ENCODE measurements at places on chromosomes 3 and 15. TPM values are rescaled to one million over a fixed set of nuclear protein-coding genes. Genes with fewer than 3 reads are reported as not detected.

- no peak for DNase-seq
Observed at GRCh38 chr15:76555247-76555646, 218.7 kb downstream of the ISL2 start.

DNA sequence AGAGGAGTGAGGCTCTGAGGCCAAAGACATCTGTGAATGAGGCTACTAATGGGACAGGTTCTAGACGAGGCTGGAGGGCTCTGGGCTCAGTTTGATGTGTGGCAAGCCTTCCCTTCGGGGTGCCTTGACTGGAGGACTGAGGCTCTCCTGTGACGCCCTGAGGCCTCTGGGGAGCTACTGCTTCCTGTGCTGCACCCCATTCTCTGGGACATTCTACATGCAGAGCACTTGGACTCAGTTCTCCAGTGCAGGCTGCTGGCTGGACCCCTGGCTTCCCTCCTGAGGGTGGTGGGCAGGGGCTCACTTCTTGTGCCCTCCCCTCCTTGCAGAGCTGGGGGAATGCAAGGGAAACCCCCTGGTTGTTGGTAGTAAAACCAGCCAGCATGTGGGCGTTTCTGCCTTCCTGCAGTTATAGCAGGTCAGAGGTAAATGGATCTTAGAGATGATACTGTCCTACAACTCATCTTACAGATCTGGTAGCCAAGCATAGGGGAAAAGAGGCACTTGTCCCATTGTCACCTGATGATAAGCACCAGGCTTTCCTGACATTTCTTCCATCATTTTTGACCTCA, 133.3 kb downstream of the CHDH start:
- no peak for DNase-seq

DNA sequence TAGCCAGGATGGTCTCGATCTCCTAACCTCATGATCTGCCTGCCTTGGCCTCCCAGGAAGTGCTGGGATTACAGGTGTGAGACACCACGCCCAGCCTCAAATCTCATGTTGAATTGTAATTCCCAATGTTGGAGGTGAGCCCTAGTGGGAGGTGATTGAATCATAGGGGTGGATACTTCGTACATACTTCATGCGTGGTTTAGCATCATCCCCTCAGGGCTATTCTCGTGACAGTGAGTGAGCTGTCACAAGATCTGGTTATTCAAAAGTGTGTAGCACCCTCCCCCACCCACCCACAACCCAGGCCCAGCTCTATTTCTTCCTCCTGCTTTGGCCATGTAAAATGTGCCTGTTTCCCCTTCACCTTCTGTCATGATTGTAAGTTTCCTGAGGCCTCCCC, 236.9 kb upstream of the IL12A start:
- DNase-seq, result no peak

DNA sequence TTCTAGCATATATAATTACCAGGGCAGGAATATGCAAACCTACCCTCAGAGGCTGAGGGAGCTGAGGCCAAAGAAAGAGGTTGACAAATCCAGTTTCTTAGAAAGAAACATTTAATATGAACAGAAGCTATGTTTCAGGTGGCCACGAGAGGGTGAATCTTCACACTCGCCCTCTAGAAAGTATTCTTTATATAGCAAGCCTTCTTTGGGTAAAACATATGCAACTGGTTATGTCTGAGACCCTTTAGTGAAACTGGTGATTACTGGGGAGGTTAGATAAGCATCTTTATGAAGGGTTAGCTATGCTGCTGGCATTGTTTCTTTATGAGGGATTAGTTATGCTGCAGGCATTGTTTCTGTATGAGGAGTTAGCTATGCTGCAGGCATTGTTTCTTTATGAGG, 50.7 kb upstream of the GOLGA6L2 start:
- DNase-seq, result peak; percentile 23

- DNase-seq, result no peak
Observed at GRCh38 chr3:40325465-40325864, 16.0 kb downstream of the EIF1B start.

DNA sequence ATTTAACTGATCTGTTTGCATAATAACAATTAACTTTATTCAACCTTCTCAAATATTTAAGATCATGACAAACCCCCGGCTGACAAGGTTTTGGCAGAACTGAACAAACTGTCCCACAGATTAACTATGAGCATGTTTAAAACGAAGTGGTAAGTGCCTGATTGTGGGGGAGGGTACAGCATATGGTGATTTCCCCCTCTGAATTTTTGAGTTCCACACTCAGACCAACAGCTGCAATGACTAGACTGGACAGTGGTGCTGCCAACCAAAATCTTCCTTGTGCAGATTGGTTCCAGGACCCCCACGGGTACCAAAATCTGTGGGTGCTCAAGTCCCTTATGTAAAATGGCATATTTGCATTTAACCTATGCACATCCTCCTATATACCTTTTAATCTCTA, 449.5 kb downstream of the SHQ1 start:
- DNase-seq, result no peak

DNA sequence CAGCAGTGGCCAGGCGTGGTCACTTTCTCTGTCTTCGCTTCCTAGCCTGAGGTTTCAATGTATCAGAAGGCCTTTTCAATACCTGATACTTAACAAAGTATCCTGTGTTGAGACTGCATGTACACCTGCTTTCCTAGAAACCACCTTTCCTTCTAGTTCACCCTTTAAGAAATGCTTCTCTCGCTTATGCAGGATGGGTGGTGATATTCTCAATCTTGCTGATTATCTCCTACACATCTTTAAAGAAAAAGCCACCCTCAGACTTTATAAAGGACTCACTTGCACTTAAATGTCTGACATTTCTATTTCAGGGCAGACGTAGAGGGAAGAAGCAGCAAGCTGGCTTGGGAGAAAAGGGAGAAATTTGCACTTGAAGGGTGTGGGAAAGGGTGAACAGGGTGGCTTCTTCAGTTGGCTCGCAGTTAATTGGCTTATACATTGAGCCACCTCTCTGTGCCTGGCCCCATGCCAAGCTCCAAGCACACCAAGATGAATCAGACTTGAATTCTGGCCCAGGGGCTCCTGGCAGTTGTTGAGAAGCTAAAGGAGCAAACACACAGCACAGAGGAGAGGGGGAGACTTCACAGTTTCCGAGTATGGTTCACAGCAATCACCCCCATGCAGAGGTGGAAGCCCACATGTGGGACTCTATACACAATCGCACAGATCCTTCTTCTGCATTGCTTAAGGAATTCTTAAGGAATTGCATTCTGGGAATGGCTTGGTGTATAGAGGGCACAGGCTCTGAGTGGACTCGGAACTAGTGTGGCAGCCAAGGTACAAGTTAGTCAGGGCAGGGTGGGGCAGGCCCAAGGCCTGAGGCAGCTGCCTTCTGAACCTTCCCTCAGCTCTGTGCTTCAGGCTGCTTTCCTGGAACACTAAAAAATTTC, 1.3 kb downstream of the ARL6IP5 start:
- DNase-seq, result peak; percentile 25

DNA sequence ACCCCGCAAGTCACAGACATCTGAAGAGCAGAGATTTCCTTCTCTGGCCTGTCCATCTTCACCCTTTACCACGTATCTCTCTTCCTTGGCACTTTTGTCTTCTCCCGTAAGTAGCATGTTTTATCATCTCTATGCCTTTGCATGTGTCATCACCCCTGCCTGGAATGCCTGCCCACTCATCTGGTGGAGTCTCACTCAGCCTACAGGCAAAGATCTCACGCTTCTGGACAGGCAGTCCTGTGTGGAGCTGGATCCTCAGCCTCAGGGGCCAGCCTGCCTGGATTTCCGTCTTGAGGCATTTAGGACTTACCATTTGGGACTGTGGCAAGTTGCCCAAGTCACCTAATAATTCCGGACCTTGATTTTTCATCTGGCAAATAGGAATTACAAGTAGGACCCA, 114.3 kb upstream of the CACNA2D3 start:
- DNase-seq, result no peak

GRCh38 chr15:72562386-72562785, 88.3 kb downstream of the ARIH1 start:
- DNase-seq, result no peak

DNA sequence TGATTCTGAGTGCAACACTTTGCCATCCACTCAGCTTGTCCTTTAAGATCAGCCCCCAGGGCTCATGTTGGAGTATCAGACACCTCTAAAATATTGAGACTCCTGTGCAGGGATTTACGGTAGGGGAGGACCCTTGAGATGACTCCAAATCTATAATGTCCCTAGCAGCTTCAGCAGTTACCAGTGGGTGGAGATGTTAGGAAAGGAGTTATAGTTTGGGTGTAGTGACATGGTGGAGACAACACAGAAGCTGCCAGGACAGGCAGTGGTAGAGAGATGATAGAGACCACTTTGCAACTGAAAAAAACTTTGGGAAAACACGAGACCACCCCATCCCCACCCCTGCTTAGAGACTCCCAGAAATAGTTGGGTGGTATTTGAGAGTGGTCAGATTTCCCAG, 43.3 kb upstream of the GSK3B start:
- DNase-seq, result no peak

DNA sequence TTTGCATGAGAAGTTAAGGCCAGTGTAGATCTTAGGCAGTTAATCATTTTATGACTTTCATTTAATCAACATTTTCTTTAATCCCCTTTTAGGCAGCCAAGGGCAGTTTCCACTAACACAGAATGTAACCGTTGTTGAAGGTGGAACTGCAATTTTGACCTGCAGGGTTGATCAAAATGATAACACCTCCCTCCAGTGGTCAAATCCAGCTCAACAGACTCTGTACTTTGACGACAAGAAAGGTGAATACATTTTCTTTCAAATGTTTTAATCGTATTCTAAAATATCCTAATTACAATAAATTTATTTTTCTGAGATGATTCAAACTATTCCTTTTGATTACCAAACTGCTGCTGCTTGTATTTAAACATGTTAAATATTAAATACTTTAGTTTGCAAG, 843.2 kb downstream of the CADM2 start:
- DNase-seq, result no peak

DNA sequence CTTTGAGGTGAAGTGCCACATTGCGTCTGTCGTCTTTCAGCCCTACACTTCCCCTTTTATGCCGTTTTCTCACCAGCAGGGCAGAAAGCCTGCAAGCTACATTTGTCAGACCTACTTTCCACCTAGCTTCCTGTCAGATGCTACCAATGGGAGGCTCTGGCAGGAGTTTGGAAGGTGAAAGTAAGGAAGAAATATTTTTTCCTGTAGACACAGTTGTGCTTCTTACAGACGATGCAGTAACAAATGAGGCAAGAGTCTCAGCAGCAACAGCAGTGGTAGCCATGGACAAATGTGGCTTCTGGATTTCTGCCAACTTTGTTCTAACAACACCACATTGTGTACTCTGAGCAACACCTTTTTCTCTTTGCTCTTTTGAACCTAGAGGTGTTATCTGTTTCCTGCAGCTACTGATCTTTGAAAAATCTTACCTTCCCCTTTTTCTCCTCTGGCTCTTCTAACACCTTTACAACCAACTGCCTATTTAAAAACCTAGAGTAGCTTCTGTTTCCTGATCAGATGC, 70.6 kb upstream of the STT3B start:
- peak; percentile 72 for DNase-seq

DNA sequence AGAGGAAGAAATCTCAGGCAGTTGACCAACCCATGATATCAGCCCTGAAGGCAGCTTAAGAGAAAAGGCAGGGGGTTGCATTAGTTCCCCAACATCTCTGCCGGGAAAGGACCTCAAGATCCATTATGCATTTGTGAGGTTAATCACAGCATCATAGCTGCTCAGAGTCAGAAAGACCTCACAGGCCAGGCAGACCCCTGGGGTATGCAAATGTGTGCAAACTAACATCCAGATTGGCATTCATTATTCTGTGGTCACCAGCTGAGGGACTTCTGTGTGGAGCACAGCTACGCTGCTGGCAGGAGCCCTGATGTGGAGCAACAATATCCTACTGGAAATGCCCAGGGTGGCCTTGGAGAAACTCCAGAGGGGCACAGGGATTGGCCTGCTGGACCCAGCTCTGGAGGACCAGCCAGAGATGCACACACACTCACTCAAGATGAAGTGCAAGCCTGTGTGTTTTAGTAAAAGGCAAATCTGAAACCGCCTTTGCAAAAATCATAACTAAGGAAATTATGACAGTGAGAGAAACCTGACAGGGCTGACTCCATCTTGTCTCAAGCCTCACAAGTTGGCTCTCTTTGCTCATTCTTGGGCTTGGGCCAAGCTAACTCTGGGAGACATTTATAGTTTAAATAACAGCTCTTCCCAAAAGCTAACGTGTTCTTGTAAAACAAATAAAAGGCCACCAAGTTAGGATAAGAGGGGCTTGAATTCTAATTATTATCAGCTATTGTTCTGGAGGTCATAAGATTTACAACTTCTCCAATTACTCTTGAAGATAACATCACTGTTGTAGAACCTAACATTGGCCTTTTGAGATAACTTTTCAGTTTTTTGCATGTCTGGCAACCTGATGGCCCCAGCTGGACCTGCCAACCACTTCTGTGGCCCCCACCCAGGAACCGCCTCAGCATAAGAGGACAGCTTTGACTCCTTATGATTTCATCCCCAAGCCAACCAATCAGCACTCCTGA, 257.1 kb downstream of the UACA start:
- DNase-seq, result no peak

Gene RBP2
- total RNA-seq, result 0.09 TPM

GRCh38 chr15:80982205-80982604, 7.4 kb downstream of the MESD start:
- no peak for DNase-seq

All from thymus (tissue), 14 donors.